ENCODE measurements at places on chromosomes 11 and 22. TPM values are rescaled to one million over a fixed set of nuclear protein-coding genes. Genes with fewer than 3 reads are reported as not detected.

The OR52J3 gene
- total RNA-seq: not detected

DNA sequence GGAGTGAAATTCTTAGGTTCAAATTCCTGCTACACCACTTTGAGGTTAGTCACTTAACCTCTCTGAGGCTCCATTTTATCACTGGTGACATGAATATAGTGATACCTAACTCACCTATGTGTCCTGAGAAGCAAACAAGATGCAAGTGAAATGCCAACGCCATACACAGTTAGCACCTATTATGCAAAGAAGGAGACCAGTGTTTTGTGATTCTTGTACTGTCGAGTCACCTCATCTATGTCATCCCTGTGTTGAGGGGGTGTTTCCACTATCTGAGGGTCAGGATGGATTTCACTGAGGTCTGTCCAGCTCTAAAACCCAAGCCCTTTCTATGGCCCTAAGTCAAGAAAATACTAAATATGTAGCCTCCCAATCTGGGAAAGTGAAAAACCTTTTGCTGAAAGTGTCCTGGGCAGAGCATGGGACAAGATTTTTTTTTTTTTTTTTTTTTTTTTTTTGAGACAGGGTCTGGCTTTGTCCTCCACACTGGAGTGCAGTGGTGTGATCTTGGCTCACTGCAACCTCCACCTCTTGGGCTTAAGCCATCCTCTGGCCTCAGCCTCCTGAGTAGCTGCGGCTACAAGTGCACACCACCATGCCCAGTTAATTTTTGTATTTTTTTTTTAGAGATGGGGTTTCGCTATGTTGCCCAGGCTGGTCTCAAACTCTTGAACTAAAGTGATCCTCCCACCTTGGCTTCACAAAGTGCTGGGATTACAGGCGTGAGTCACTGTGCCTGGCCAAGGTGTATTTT is 5.0 kb upstream of the MCM5 start:
- no peaks in the 10 kb centered on the region for H3K27me3 ChIP-seq
- no peaks in the 10 kb centered on the region for H3K4me1 ChIP-seq
- H3K36me3 ChIP-seq: 0 out of 2 replicates have a peak, but pooled peaks cover 7% of the 10 kb centered on the region
- no peak for DNase-seq
- no peak overlapping the region for H3K4me3 ChIP-seq

GRCh38 chr22:46052331-46052771 is 75.4 kb upstream of the WNT7B start:
- no peaks in the 10 kb centered on the region for H3K4me1 ChIP-seq
- H3K27ac ChIP-seq: no peak overlapping the region
- H3K36me3 ChIP-seq: no peaks in the 10 kb centered on the region
- no peaks in the 10 kb centered on the region for H3K27me3 ChIP-seq

GRCh38 chr11:61961570-61962212 is 5.7 kb downstream of the FTH1 start:
- H3K4me3 ChIP-seq: 0 out of 3 replicates have a peak overlapping the region, but pooled peaks have one; percentile 5
- no peaks in the 10 kb centered on the region for H3K27me3 ChIP-seq

All from H9 (cell line).